ENCODE measurements at places on chromosomes 12 and 14.

- no peak for DNase-seq
These were observed 24.7 kb downstream of the TRAPPC6B start for GRCh38 chr14:39145266-39145966.

DNA sequence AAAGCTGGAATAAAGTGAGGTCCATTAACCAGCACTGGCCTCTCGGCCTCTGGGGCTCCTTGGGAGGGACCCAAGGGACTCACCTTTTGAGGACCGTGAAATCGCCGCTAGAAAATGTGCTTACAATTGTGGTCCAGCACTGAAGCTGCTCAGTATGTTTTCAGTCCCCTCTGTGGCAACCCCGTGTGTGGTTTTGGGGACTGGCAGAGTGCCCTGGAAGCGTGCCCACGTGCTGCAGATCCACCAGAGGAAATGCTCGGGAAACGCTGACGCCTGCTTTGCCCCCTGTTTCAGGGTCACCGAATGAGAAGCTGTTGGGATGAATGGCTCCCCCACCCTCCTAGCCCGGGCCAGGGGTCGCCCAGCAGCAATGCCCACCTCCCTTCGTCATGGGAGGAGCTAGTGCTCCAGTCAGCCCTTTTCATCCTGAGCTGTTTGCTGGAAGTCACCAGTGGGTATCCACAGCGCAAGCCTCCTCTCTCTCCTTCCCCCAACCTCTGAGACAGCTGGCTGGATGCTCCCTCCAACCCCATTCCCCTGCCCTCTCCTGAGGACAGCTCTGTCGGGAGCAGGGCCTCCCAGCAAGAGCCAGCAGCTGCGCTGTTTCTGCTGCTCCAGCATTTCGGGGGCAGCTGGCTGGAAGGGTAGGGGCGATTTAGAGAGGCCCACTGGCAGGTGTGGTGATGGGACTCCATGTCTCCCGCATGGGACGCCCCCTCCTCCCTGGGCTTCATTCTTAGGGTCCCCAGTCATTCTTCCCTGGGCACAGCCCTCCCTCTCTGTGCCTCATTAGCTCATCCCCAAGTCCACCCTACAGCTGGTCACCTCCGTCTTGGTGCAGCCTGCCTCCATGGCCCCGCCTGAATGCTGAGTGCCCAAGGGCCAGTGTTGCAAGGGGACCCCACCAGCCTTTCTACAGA lies 33.2 kb upstream of the PPP1R13B start:
- no peak for DNase-seq

DNA sequence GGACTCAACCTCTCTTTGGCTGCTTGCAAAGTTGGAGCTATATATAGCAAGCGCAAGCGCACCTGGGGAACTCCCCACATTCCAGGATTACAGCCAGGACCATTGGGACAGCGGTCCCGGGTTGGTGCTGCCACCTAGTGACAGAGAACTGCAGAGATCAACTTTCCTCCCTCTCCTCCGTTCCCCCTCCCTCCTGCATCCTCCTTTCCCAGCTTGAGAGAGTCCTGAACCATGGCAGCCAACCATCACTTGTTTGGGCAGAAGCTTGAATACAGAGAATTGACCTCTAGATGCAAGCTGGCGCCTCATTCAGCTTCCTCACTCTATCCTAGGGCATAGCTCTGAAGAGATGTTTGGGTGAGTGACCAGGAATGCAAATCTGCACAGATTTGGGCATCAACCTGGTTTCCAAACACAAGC lies 17.4 kb upstream of the FLVCR2 start:
- DNase-seq, result no peak

DNA sequence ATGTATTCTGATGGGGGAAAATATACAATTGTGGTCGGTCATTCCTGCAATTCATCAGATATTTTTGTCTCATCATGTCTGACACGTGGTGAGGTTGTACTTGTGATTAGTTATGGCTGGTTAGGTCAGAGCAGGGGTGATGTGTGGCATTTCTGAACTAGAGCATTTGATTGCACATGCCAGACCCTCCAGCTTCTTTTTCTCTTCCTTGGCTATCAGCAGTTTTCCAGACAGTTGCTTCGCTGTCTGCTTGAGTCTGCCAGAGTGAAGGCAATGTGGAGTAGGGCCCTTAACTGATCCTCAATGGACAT lies 25.9 kb downstream of the TMEM117 start:
- no peak for DNase-seq

GRCh38 chr12:115294453-115295133 lies 610.6 kb upstream of the TBX3 start:
- no peak for DNase-seq

GRCh38 chr12:13144266-13144828 lies 40.9 kb upstream of the GSG1 start:
- no peak for DNase-seq

- no peak for DNase-seq
These were observed 237.6 kb downstream of the SLC41A2 start for GRCh38 chr12:104720339-104721038.

DNA sequence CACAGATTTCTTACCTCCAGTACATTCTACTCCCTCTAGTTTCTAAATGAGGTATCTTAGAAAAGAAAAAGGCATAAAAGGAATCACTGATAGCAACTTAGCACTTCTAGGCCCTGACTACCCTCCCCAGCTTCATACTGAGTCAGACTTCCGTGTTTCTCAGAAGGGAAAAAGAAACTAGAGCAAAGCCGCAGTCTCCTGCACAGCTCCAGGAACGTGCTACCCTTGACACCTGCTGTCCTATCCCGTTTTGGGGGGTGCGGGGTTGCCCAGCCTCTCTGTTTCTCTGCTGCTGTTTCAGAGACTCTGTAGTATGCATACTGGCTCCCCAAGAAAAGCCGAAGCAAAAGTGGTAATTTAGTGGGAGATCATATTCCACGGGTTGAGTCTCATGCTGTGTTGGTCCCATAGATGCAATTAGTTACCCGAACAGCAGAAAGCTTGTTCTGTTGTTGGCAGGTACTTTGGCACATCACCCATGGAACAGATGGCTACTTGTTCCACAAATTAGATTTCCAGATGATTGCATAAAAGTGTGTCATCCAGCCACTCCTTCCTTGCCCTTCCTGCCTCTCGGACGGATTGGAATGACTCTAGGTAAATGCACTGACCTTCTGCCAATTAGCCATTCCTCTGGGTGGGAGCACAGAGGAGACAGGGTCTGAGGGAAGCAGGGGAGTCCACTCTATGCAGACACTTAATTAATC lies 438.1 kb downstream of the FUT8 start:
- DNase-seq, result no peak

GRCh38 chr14:65606460-65606859 lies 193.9 kb downstream of the FUT8 start:
- DNase-seq, result no peak

DNA sequence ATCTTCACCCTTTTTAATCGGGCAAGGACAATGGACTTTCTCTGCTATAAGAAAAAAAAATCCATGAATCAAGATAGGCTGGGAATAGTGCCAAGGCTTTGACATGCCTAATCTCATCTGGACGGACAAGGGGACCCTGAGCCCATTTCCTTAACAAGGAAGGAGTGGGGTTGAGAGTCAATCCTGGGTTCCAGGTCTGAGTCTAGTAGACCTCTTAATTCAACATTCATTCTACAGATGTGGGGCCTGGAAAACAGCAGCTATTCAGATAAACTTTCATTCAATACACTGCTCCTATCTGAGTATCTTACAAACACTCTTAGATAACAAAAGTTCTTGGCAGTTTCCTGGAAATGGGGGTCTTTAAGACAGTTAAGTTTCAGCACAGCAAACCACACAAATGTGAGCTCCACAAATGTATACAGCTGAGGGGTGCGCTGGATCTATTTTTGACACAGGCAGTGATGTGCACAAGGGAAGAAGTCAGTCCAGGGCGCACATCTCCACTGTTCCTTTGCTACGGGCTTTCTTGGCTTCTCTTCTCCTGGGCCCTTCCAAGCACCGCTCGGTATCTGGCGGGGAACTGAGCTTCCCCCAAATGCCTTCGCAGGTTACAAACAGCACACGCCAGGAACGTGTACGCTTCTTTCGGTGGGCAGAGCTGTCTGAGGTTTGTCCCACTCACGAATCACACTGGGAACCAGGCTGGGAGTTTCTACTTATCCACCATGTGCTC lies 82.2 kb upstream of the GPR68 start:
- no peak for DNase-seq

DNA sequence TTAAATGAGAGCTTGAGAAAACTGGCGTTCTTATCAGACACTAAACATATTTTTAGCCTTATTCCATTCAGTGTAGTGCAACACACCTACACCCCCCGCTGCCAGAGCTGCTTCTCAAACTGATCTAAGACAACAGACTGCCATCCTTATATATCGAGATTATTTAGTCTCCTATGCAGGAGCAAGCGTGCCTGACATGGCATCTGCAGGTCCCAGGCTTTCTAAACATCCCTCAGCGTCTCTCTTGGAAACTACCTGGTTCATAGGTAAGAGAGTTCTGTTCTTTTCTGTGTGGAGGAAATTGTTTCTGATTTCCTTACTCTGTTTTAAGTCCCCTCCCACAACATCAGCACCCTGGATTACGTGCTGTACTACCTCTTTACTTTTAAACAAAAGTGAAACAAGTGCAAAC lies 117.1 kb upstream of the PTPRB start:
- no peak for DNase-seq

DNA sequence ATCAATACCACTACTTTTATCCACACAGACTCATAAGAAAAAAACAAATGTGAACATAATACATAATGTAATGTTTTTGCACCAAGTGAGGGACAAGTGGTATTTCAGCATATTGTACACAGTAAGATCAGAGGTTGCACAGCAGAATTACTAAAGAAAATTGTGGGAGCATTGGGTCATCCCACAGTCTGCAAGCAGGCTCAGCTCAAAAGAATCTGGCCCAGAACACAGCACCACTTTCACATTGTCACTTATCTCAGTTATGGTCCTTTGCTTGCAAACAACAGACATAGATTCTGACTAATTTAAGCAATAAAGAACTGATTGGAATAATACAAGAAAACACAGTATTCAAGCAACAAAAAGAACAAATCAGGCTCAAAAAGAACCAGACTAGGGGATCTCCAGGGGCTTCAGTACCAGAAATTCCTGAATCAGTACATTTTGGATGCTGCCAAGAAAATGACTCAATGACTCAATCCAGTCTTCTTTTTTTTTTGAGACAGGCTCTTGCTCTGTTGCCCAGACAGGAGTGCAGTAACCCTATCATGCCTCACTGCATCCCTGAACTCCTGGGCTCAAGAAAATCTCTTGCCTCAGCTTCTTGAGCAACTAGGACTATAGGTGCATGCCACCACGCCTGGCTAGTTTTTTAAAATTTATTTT lies 42.9 kb upstream of the EEA1 start:
- DNase-seq, result no peak

GRCh38 chr14:98014851-98015615 lies 1217.9 kb downstream of the VRK1 start:
- no peak for DNase-seq

DNA sequence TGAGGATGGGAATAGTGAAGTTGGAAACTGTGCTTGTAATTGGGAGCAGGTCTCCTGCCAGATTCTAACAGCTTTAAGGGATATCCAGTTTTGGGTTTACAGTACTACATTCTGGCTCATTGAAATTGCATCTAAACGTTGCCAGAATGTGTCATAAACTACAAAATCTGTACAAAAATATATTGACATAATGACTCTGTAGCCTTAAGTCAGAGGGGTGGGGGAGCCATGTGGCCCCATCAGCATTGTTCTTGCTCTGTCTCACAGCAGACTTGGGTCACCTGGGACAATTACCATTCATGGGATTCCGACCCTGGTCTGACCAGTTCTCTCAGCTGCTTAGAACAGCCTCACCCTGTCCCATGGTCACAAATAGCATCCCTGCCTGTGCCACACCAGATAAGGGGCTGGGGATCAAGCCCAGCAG lies 43.3 kb upstream of the MED13L start:
- DNase-seq, result no peak

DNA sequence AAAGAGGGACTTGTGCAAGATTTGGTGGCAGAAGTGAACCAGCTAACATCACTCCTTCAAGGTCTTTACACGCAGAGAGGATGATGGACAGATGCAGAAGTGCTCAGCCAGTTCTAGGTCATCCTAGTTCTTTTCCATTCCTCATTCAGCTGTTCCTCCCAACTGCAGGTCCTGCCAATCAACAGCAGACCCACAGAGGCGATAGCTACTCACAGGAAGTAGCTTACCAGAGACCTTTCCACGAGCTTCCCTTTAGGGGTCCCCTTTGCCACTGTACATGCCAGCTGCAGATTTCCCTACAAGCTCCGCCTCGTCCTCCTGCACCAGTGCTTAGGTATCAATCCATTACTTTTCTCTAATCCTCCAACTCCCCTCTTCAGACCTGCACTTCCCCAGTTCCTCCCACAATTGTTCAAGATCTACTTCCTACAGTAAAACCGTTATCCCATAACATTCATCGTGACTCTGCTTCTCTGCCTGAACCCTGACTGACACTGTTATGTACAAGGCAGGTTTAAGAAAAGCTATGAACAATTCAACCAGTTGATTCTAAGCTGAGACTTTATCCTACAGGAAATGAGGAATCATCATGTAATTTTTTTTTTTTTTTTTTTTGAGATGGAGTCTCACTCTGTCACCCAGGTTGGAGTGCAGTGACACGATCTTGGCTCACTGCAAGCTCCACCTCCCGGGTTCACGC lies 22.5 kb downstream of the RECQL start:
- no peak for DNase-seq

DNA sequence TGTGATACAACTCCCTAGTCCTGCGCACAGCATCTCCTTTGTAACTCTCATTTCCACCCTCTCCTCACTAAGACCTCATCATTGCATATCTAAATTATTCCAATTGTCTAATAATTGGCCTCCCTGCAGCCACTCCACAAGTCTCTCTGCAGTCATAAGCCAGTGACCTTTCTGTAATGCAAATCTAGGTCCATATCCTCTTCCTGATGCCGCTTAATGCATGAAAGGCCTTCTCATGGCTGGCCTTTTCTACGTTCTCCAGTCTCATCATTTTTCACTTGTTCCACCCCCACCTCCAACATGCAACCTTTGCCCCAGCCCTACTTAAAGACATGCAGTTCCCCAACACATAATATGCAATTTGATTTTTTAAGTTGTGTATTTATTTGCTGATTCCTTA lies 96.0 kb downstream of the RPAP3 start:
- no peak for DNase-seq

DNA sequence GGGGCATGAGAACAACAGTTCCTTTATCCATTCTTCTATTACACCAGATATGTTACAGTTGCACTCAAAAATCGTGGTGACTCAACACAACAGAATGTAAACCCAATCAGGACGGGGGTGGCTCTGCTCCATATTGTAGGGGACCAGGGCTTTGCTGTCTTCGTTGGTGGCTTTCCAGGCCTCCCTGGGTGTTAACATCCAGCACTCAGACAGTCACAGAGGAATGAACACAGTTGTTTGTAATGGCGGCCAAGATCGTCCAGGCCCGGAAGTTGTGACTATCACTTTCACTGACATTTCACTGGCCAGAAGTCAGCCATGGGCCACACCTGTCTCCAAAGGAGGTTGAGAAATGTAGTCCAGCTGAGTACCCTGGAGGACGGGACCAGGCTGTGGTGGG lies 204.1 kb downstream of the CACNA1C start:
- no peak for DNase-seq

- DNase-seq, result no peak
These were observed 77.8 kb downstream of the DDX51 start for GRCh38 chr12:132066345-132066685.
